T1000 (cell line): ENCODE measurements at places on chromosomes 6 and 20.

GRCh38 chr20:34708621-34709043, 4.5 kb downstream of the TP53INP2 start:
- no peak for DNase-seq

DNA sequence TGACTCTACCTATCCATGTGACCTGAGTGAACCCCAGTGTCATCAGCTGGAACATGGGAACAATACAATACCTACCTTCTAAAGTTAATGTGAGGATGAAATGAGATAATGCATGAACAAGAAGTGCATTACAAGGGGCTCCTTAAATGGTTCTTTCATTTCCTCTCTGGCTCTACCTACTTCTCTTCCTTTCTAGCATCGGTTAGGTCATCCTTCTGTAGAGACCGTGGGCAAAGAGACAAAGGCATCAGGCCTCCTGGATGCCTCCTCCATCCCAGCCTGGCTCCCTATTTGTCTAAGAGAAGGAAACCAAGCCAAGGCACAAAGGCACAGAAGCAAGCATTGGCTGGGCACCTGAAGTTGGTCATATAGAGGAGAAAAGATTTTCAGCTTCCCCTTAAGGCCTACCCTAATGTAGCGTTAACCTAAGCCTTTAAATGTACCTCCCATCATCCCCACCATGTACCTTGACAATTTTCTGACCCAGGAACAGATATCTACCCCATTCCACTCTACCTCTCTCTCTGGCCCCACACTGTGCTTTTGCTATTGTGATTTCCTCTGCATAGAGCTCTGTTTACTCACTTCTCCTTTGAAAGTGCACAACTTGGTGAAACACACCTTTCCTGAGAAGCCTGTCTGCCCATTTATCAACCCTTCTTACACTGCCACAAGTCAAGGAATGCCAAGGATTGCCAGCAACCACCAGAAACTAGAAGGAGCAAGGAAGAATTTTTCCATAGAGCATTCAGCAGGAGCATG, 86.6 kb downstream of the GCLC start:
- DNase-seq = no peak

- DNase-seq = no peak
These were observed 81.1 kb downstream of the CD40 start for GRCh38 chr20:46199198-46199597.

GRCh38 chr20:35353646-35354045, 58.1 kb downstream of the UQCC1 start:
- no peak for DNase-seq

- peak; percentile 39 for DNase-seq
These were observed 5.9 kb downstream of the NUDT3 start for GRCh38 chr6:34386316-34387137.

GRCh38 chr6:135250751-135251497, 69.8 kb downstream of the MYB start:
- no peak for DNase-seq

DNA sequence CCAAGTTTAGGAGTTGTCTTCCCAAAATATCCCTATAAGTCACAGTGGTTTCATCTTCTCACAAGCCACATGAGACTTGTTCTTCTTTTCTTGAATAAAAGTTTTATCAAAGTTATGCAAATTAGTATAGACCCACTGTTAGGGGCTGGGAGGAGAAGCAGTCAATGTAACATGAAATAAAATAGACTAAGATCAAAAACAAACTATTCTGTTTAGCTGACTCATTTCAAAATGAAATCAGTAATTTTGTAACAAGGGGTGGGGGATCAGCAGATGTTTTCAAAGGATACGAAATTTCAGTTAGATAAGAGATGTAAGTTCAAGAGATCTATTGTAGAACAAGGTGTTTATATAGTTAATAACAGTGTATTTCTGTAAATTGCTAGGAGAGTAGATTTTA, 339.6 kb upstream of the PRDM1 start:
- DNase-seq = no peak

GRCh38 chr6:111242452-111242851, 155.1 kb downstream of the SLC16A10 start:
- no peak for DNase-seq

GRCh38 chr6:46453741-46454316, 37.4 kb downstream of the RCAN2 start:
- no peak for DNase-seq

DNA sequence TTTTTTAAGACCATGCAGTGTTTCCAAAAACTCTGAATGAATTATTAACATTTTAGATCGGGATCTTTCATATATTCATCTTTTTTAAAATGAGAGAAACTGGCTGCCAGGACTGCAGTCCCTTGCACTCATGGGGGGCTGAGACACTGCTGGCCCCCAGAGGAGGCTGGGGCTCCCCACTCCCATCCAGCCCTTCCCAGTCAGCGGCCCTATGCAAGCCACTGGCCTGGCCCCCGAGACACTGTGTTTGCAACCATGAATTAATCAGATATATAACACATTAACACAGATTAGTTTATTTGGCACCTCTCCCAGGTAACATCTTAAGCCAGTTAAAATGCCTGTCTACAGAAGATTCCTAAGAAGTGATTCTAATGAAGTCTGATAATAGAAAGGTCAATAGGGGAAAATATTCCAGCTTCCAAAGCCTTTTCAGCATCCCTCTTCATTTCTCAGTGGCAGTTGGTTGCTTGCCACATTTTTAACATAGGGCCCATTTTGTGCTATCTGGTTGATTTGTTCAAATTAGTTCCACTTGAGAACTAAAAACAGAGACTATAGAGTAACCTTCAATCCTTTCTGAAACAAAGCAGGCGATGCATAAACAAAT, 184.4 kb upstream of the FBXL4 start:
- DNase-seq = no peak

- DNase-seq = no peak
These were observed 580.0 kb upstream of the ZNF337 start for GRCh38 chr20:26276554-26277210.

- no peak for DNase-seq
These were observed 73.5 kb upstream of the RNF217 start for GRCh38 chr6:124888581-124889371.

- DNase-seq = no peak
These were observed 276.4 kb downstream of the TAF4 start for GRCh38 chr20:61789329-61789728.

GRCh38 chr6:1933292-1933691, 312.1 kb downstream of the GMDS start:
- DNase-seq = no peak

DNA sequence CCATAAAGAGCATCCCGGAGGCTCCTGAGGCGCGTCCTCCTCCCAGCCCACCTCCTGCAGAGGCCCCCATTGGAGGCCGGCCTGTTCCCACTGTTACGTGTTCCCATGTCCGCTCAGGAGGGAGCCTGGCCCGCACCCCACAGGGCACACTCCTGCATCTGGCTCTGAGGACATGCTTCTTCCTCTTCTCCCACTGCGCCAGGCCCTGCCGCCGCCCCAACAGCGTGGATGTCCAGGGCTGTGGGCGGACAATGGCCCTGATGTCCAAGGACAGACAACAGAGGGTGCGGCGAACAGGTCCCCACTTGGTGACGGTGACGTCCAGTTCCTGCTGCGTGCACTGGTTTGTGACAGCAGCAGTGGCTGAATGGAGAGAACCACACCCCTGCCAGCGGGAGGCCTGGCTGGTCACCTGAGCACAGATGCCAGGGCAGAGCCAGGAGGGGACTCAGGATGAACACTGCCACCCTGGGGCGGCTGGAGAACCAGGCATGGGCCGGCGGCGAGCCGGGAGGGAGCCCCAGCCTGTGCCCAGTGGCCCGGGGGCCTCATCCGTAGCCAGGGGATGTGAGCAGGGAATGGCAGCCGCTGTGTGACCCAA, 26.6 kb downstream of the FRMD1 start:
- no peak for DNase-seq

GRCh38 chr6:167129159-167129558, 6.3 kb downstream of the CCR6 start:
- no peak for DNase-seq

GRCh38 chr6:35674594-35674993, 14.1 kb downstream of the FKBP5 start:
- no peak for DNase-seq

- DNase-seq = no peak
These were observed 27.8 kb downstream of the BAK1 start for GRCh38 chr6:33552252-33552651.

GRCh38 chr6:16436550-16436949, 198.2 kb downstream of the GMPR start:
- no peak for DNase-seq

GRCh38 chr6:159084493-159085091, 39.8 kb upstream of the TAGAP start:
- no peak for DNase-seq

DNA sequence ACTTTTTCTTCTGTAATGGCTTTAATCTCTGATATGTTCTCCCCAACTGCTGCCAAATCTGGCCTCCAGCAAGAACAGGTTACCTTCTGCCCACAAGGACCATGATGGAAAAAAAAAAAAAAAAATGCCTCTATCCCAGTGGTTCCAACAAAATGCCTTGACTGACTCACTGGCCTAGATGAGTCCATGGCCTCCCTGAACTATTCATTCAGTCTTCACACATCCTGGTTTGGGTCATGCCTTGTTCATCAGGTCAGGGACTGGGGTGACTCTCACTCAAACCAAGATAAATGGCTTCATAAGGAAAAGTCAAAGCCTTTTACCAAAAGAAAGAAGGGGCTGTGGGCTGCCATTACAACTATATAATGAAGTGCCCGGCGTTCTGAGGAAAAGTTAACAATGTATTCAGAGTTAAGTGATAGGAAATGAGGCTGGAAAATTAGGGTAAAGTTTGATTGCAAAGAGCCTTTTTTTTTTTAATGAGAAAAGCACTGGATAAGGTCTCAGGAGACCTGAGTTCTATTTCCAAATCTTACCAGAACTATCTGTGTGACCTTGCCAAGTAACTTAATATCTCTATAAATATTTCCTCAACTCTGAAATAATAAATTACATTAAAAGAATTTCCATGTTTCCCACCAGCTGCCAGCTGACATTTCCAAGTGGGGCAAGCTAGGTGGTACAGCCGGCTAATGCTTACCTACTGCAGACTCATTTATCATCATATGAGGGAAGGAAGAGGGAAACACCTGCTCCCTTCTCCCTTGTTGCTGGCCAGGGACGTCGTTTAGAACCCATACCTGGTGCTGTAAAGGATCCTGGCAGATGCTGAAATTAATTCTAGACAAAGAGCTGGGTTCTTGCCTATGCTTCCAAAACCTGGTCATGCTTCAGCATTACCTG, 380.0 kb upstream of the MARCKS start:
- no peak for DNase-seq

DNA sequence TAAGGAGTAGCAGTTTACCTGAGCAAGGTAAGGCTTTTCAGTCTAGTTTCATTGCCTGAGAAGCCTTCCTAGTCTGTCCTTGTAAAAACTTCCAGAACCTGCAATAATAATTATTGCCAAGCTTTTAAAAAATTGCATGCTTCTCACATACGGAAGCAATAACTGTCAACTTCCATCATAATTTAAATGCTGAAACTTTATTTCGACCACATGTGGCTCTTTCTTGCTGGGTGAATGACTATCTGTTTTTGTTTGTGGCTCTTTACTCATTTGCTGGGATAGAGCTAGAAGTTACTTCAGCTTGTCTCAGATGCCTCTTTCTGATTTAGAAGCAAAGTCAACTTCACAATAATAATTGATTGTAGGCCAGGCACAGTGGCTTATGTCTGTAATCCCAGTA, 95.9 kb upstream of the COL21A1 start:
- no peak for DNase-seq

DNA sequence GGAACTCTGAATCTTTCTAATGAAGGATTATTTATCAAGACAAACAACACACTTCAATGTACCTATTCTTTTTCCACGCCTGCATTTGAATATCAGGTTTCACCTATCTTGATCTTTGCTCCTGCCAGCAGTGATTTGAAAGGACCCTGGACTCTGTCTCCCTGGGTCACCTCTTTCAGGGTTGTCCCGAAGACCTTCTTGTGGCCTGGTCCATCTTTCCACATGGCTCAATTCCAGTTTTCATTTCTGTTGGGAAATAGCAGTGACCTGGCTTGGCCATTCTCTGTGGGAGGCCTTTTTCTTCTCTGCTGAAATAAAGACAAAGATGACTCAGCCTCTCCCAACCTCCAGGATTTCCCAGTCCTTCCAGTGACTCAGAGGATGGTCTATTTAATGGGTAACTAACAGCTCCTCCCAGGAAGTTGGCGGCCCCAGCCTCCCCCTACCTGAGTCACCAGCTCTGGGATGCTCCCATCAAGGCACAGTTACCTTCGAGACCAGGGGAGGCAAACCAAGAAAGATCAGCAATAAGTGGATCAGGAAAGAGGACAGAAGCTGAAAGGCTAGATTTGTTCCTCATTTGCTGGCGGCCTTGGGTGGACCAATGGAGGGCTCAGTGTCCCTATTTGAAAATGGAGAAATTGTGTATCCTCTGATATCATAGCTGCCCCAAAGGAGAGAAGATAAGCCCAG, 120.2 kb upstream of the RNF24 start:
- peak; percentile 84 for DNase-seq

GRCh38 chr6:8102122-8102958, at the start of gene EEF1E1:
EEF1E1 (minus strand) TSS chr6:8102548; CDS start chr6:8102521, 27 bp downstream.
- peak; percentile 77 for DNase-seq

DNA sequence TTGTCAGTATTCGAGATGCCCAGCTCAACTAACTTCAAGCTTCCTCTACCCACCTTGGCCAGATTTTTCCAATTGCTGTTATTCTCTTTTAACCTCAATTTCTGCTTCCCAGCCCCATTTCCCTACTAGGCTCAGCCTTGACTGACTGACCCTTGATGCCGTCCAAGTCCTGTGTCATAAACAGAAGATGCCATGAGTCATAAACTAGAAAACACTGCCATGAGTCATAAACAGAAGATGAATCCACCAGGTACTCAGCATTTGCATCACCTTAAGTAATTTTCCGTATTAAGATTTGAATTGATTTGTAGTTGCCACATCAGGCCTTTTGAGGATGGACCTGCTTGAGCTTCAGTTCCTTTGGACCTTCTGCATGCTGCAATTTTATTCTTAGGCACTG, 123.8 kb downstream of the FAM83B start:
- no peak for DNase-seq

DNA sequence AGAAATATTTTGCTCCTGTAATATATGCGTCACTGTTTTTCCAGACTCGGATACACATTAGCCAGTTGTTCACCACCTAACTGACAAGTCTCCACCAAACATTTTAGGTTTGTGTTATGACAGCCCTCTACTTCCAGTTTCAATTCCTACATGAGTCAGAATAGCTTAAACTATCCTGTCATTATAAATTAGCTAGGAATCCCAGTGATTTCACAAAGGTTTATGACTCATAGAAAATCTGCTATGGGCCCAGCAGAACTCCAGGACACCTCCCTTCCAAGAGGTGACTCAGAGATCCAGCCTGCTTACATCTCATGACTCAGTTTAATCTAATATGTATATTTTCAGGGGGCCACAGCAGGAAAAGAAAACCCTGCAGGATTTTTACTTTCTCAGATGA, 17.4 kb upstream of the PLCB4 start:
- peak; percentile 62 for DNase-seq
